ENCODE measurements at places on chromosomes 5 and 9. TPM values are rescaled to one million over a fixed set of nuclear protein-coding genes. Genes with fewer than 3 reads are reported as not detected.
A peak's percentile ranks its signal among the peaks of the same experiment; 100 is the strongest.

GRCh38 chr5:167653645-167654106 lies 637.8 kb upstream of the WWC1 start:
- DNase-seq: no peak
- H3K27ac ChIP-seq: no peak overlapping the region
- no peak overlapping the region for H3K4me3 ChIP-seq
- no peaks in the 10 kb centered on the region for H3K27me3 ChIP-seq

DNA sequence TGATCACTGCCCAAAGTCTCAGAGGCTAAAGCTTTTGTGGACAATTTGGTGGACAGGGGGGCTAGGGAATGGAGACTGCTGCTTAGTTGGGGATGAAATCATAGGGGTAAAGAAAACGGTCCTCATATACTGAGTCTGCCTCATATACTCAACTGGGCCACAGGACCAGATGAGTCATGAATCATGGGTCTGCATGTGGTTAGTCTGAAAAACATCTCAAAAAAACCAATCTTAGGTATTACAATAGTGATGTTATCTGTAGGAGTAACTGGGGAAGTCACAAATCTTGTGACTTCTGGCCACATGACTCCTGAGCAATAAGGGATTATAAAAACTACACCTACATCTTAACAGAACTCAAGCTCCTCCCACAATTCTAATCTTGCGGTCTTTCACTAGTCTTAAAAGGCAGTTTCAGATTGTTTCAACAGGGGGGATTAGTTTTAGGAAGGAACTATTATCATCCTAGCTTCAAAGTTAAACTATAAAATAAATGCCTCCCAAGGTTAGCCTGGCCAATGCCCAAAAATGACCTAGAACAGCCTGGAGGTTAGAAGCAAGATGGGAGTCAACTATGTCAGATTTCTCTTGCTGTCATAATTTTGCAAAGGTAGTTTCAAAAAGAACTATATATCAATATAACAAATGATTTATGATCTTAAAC lies 17.5 kb downstream of the TMEM161B start:
- H3K4me1 ChIP-seq: no peaks in the 10 kb centered on the region
- no peak overlapping the region for H3K27ac ChIP-seq
- no peak for DNase-seq
- H3K36me3 ChIP-seq: no peaks in the 10 kb centered on the region

- H3K4me1 ChIP-seq: no peaks in the 10 kb centered on the region
- DNase-seq: no peak
- H3K4me3 ChIP-seq: no peak overlapping the region
- no peaks in the 10 kb centered on the region for H3K27me3 ChIP-seq
- H3K27ac ChIP-seq: no peak overlapping the region
- no peaks in the 10 kb centered on the region for H3K36me3 ChIP-seq
Measured at GRCh38 chr9:133752739-133753446, 14.7 kb upstream of the SARDH start.

DNA sequence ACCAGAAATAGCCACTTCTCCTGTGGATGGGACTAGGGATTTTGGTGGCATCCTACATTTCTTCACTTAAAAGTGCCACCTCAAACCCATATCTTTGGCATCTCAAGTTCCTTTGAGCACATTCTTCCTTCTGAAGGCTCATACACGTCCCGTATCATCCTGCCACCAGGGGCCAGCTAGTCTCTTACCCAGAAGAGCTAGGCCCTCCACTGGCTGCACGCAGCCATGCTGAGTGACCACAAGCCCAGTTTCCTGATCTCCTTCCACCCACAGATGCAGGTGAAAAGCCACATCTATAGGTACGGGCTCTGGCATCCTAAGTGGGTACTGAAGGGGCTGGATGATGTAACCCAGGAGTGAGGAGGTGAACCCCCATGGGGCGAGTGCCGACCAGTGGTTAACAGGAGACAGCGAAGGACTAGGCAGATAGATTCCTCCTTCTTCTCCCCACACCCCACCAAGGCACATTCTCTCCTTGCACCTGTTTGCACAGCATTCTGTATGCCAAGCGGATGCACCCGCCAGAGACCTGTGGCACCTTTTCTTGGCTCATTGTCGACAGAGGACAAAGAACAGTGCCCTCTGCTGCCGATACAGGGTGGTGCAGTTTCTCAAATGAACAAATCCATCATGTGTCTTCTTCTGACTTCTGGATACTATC lies 14.4 kb upstream of the SCGB3A1 start:
- H3K27ac ChIP-seq: no peak overlapping the region
- H3K27me3 ChIP-seq: no peaks in the 10 kb centered on the region
- H3K36me3 ChIP-seq: no peaks in the 10 kb centered on the region
- H3K4me3 ChIP-seq: no peak overlapping the region

DNA sequence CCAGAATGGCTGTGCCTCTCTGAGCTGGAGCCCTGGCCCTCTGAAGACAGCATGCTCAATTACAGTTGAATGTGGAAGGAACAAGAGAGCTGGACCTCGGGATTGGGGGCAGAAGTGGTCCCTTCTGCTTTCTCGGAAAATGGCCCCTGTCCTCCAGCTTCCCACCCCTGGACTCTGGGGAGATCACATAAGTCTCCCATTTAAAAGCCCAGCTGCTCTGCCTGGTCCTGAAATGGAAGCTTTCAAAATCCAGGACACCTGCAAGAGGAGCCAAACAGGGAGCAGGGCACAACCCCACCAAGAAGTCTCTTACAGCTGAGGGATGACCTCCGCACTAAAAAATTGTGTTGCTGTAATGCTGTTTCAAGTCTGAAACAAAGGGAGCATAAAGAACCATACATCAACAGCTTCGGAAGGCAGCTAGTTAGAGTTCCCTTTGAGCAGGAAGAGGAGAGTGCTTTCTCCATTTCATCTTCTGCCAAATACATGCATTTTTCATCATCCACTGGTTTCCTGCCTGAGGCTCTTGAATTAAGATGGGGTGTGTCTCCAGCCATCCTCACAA lies 48.2 kb downstream of the TGFBI start:
- H3K27me3 ChIP-seq: no peaks in the 10 kb centered on the region
- no peaks in the 10 kb centered on the region for H3K36me3 ChIP-seq
- no peak for DNase-seq
- peaks cover 11% of the 10 kb centered on the region for H3K4me1 ChIP-seq

Gene HK3
- total RNA-seq: not detected

Gene TMC1
- total RNA-seq: not detected

DNA sequence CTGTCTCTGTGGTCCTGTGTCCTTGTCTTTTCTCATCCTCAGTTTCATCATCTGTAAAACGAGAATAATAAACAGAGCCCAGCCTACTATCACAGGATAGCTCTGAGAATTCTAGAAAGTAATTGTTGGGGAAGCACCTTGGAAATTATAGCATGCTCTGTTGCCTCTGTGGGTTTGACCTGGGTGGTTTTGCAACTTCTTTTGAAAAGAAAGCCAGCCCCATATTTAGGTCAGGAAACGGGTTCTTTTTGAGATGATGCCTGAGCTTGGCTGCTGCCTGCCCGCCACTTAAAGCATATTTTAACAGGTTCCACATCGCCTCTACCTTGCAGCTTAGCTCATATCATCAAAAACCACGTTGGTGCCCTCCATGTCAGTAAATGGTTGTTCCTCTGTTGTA lies 111.1 kb downstream of the TLR4 start:
- H3K27me3 ChIP-seq: no peaks in the 10 kb centered on the region
- no peak overlapping the region for H3K4me3 ChIP-seq
- no peaks in the 10 kb centered on the region for H3K36me3 ChIP-seq
- no peaks in the 10 kb centered on the region for H3K4me1 ChIP-seq

DNA sequence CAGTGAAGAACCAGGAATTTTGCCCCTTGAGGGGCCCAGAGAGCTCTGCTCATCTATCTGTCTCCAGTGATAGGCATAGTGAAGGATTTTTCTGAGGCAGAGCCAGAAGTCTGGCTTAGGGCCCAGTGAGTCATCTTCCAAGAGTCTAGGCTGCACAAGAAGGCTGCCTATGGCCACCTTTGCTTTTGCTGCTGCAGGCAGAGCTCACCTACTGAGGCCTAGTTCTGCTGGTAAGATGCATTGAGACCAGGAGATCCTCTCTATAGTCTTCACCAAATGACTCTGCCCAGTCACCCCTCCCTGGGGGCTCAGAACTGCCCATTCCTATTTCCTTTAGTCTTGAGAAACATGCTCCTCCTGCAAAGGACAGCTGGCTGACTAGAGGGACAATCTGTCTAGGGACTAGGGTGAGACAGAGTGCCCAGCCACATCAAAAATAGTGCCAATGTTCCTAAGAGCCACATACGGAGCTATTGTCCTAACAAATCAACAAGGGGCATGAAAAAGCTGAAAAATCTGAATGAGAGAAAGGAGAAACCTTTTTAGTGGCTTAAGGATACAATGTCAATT lies 40.3 kb upstream of the CDKN2AIPNL start:
- peak overlapping the region; percentile 70 for H3K27ac ChIP-seq
- H3K4me3 ChIP-seq: no peak overlapping the region
- peaks cover 27% of the 10 kb centered on the region for H3K4me1 ChIP-seq
- no peaks in the 10 kb centered on the region for H3K27me3 ChIP-seq
- no peaks in the 10 kb centered on the region for H3K36me3 ChIP-seq
- peak; percentile 79 for DNase-seq

DNA sequence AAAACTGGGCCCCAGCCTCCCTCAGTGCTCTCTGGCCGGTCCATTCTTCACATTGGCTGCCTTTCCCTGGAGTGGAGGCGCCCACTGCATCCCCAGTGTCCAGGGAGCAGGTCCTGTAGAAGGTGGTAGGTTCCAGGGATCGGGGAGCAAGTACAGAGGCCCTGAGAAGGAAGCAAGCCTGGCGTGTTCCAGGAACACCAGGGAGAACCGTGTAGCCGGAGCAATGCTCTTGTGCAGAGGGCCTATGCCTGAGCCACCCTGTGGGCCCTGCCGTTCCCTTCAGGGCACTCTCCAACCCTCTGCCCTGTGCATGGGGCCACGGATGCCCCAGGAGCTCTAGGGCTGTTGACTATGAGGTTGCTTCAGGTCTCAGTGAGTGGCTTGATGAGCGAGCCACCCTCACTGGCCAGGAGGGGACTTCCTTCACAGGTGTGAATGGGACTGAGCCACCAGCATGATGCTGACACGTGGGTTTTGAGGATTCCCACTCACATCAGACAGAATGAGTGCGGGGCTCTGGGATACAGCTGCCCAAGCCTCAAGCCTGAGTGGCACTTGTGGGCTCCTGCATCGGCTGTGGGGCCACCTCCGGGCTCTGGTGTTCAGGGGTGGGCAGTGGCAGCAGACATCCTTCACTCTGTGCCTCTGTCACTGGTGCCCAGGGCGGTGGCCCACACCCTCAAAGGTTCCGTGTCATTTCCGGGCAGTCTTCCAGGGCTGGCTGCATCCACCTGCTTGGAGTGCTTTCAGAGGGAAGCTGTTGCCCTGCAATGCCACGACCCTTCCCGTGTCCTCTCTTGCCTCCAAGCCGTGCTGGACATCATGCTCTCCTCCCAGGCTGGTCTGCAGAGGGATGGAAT lies 54.4 kb downstream of the ADAMTS2 start:
- no peak for DNase-seq
- H3K27ac ChIP-seq: no peak overlapping the region
- H3K4me3 ChIP-seq: no peak overlapping the region
- H3K4me1 ChIP-seq: no peaks in the 10 kb centered on the region

- DNase-seq: peak; percentile 68
- H3K36me3 ChIP-seq: no peaks in the 10 kb centered on the region
- peaks cover 23% of the 10 kb centered on the region for H3K4me1 ChIP-seq
- no peak overlapping the region for H3K4me3 ChIP-seq
- peak overlapping the region; percentile 87 for H3K27ac ChIP-seq
Measured at GRCh38 chr9:35920051-35920620, 10.8 kb downstream of the SPAAR start.

GRCh38 chr9:92187390-92187789 lies 72.2 kb upstream of the SPTLC1 start:
- no peak overlapping the region for H3K4me3 ChIP-seq
- H3K4me1 ChIP-seq: no peaks in the 10 kb centered on the region
- DNase-seq: no peak
- no peaks in the 10 kb centered on the region for H3K27me3 ChIP-seq

Gene COL15A1
- total RNA-seq: 106 TPM
